ENCODE measurements at places on chromosomes 2 and 18.

DNA sequence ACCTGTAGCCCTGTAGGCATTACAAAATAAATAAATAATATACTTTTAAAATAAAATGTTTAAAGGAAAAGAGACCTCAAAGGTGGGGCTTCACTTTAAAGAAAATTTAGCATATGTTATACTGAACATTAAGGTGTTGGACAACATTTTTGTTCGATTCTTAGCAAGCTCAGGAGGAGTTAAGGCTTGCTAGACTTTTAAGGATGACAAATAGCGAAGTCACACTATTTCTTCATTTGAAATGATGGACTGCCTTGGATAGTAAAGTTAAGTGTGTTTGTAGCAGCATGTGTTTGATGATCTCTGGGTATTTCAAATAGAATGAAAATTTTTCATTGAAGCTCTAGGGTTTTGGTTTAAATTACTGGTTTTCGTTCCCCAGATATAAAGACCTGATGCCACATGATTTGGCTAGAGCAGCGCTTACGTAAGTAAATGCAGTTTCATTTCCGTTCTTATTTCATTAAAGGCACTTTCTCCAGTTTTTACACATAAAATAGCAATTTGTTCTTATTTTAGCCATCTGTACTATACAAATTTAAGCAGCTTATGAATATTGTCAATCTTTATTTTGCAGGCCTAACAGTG is 24.9 kb downstream of the HADHB start:
- DNase-seq, result no peak

DNA sequence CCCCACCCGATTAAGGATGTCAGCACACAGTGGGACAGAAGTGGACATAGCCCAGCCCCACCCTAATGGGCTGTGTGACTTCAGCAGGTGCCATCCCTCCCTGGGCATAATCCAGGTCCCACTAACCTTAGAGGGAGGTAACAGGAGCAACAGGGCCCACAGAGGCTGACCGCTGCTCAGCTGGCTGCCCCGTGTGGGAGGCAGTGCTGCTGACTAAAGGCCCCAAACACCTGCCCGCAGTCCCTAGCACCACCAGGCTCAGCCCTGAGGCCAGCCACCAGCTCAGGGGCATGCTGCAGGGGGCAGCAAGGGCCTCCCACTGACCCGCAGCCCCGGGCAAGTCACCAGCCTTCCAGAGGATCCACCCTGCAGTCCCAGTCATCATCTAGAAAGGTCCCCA is 14.6 kb downstream of the BIN1 start:
- no peak for DNase-seq

DNA sequence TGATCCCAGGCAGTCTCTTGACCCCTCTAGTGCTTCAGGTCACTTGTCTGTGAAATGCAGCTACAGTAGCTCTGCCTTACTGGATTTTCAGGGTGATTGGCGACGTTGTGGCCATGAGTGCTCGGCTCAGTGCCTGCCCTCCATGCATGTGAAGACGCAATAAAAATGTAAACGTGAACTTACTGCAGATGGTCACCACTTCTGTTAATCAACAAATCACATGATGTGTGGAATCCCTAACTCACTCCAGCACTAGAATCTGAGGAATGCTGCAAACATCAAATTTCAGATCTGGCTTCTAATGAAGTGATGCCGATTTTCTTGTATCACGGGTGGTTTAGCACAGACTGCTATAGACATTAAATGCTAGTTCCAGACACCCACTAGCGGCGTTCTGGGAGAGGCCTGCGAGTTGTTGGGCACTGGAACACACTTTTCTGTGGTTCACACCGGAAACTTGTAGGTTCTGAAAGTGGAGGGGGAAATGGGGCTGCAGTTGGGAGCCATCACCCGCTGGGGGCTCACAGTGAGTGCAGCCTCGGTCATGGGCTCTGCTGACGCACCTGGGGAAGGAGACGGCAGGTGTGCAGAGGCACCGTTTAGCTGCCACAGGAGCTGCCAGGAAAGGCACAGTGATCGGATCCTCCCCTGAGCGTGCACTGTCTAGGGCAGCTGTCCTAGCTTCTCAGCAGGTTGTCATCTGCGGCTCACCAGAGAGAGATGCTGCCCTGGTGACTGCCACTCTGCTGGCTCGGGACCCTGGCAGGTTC is 6.5 kb downstream of the CNDP1 start:
- no peak for DNase-seq

GRCh38 chr2:56014046-56014730 is 90.6 kb upstream of the EFEMP1 start:
- DNase-seq, result no peak

DNA sequence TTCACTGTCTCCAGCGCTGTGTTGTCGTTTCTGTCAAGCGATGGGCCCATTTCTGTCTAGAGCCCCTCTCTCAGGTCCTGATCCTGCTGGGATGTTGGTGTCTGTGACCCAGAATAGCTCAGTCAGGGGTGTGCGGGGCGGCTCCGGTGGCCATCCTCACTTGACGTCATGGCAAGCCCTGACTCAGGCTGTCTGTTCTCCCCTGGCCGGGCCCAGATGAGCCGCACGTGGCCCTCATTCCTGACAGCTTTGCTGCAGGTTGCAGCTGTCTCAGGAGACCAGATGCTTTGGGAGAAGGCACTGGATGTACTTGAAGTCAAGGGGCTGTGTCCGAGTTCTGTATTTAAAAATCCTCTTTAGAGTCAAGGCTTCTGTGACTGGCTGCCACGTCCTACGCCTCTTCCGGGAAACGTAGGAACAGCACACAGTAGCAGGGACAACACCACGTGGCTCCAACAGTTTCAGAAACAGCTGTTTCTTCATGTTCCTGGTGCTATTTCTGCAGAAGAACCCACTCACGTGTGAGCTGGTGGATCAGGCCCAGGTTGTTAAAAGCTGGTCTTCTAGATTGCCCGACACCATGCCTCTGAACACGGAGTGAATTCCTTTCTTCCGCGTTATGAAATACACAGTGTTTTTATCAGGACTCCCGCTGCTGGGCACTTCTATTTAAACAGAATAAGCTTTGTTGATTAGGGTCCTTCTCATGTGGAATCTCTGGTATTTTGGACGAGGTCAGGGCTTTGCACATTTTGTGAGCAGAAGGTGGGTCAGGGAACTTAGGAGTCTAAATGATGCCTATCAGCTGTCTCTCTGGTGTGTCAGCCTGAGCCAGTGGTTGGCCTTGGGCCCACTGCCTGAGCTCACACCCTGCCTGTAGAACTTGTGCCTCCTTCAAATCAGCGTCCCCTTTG is 28.3 kb upstream of the NTSR2 start:
- DNase-seq, result no peak

- no peak for DNase-seq
Measured at GRCh38 chr2:218125095-218125494, 733 bp upstream of the CXCR2 start.

All from H1 (cell line).